ENCODE measurements at places on chromosomes 1 and 21. TPM values are rescaled to one million over a fixed set of nuclear protein-coding genes. Genes with fewer than 3 reads are reported as not detected.

Gene PIK3C2B
- total RNA-seq, result 3.4 TPM

Gene CAPN9
- not detected for total RNA-seq

- no peak for DNase-seq
Observed at GRCh38 chr21:38472412-38473108, 25.7 kb downstream of the ERG start.

GRCh38 chr1:221149555-221150075 lies 270.4 kb downstream of the HLX start:
- no peak for DNase-seq

DNA sequence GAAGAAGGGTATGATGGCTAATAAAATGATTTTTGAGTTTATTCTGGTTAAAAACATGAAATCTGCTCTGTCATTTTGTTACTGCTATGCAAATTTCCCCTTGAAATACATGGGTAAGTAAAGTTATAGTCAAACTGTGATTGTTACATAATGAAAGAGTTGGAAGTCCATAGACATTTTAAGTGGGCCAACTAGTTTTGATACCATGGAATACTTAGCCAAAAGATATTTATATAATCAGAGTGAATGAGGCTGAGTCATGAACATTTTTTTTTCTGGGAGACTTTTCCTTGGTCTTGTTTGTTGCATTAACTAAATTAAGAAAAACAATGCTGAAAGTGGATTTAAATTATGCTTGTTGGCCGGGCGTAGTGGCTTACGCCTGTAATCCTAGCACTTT lies 58.2 kb upstream of the MPC2 start:
- DNase-seq, result no peak

GRCh38 chr1:6546326-6546725 lies 8.0 kb downstream of the NOL9 start:
- DNase-seq, result no peak

DNA sequence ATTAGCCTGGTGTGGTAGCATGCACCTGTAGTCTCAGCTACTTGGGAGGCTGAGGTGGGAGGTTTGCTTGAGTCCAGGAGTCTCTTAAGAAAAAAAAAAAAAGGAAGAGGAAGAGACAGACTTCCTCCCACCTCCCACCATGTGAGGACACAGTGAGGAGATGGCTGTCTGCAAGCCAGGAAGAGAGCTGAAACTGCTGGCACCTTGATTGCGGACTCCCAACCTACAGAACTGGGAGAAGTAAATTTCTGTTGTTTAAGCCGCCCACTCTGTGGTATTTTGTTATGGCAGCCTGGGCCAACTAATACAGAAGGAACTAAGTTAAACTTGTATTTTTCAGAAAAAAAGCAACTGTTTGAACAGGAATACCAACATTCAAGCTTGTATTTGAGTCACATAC lies 21.7 kb downstream of the DOP1B start:
- no peak for DNase-seq
